ENCODE measurements at places on chromosomes 4 and X. TPM values are rescaled to one million over a fixed set of nuclear protein-coding genes. Genes with fewer than 3 reads are reported as not detected.

- DNase-seq = no peak
Observed at GRCh38 chr4:148893095-148893494, 450.9 kb upstream of the NR3C2 start.

DNA sequence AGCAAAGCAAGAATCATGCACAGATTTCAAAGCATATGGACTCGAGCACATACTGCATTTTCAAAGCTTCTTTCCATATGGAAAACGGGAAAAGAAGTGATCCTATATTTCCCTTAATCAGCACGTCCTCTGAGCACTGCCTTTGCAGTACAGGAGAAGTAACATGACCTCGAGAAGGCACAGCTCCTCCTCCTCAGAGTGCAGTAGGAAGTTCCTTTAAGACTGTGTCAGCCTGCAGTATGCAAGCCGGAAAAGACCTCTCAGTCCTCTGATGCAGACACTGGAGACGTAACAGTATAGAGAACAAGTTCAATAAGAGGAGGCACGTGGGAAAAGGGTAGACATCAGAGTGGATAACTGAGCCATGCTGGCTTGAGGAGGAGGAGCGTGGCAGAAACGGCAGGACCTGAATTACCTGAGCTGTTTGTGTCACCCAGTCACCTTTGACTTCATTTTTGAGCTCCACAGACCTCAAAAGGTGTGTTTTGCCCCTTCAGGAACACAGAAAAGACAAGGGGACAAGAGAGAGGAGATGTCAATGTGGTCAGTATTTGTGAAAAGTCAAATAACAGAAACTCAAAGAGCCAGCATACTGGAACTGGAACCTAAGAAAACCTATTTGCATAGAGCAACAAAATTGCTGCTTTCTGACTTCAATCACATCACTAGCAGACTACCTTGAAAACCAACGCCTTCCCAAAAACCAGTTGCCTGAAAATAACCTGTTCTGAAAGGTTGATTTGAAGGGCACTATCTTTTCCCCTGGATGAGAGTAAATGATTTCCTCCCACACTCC is 20.8 kb downstream of the IRF2 start:
- no peak for DNase-seq

DNA sequence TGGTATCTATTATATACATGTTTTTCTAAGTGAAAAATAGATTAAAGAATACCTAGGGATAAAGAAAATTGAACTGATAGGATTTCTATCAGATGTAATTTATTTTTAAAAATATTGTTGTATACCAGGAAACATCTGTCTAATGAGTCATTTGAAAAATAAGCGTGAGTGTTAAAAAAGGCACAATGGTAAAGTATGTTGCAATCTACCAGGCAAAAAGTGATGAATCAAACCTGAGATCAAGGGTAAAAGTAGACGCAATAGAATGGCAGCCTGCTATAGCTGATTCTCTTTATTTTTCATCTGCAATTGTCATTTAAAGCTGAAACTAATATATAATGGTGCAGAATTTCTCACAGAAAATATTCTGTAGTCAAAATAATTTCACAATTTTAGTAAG is 1119.6 kb downstream of the PCDH18 start:
- DNase-seq = no peak

The CFAP97 gene
- 25.7 TPM for total RNA-seq

The MAGIX gene
- 5.6 TPM for total RNA-seq

The AKAP4 gene
- total RNA-seq = not detected

All from left lung (tissue), 14 donors.